ENCODE measurements at places on chromosomes 16 and 17. TPM values are rescaled to one million over a fixed set of nuclear protein-coding genes. Genes with fewer than 3 reads are reported as not detected.
A peak's percentile ranks its signal among the peaks of the same experiment; 100 is the strongest.

DNA sequence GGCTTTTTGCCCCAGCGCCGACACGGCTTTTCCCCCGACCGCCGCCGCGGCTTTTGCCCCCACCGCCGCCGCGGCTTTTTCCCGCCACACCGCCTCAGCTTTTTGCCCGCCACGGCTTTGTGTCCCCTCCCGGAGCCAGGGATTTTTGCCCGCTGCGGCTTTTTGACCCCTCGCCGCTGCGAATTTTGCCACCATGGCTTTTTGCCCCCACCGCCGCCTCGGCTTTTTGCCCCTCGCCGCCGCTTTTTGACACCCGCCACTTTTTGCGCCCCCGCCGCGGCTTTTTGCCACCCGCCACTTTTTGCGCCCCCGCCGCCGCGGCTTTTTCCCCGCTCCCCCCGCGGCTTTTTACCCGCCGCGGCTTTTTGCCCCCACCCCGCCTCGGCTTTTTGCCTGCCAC is 1342.5 kb downstream of the TP53TG3F start:
- DNase-seq = no peak

DNA sequence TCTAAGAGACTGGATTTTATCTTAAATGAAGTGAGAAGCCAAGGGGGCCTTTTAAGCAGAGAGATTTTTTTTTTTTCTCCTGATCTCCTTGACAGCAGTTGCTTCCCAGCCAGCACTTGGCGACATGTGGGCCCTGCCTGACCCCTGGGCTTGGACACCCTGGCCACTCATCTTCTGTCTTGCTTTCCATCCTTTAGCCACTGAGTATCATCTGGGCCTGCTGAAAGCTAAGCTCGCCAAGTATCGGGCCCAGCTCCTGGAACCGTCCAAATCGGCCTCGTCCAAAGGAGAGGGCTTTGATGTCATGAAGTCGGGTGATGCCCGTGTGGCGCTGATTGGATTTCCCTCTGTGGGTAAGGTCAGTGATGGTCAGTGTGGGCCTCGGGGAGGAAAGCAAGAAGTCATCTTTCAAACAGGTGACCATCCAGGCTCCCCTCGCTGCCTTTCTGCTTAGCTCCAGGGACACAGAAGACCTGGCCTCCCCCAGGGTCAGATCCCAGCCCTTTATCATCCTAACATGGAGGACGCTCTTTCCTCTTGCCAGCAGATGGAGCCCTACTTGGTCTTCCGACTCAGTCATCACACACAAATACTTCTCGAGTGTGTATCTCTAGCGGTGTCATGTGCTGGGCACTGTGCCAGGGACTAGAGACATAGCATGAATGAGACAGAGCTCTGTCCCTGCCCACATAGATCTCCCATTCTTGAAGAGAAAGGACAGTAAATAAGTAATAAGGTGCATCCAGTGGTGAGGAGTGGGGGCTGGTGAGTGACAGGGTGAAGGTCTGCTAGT is 6.1 kb downstream of the DRG2 start:
- no peak for DNase-seq

DNA sequence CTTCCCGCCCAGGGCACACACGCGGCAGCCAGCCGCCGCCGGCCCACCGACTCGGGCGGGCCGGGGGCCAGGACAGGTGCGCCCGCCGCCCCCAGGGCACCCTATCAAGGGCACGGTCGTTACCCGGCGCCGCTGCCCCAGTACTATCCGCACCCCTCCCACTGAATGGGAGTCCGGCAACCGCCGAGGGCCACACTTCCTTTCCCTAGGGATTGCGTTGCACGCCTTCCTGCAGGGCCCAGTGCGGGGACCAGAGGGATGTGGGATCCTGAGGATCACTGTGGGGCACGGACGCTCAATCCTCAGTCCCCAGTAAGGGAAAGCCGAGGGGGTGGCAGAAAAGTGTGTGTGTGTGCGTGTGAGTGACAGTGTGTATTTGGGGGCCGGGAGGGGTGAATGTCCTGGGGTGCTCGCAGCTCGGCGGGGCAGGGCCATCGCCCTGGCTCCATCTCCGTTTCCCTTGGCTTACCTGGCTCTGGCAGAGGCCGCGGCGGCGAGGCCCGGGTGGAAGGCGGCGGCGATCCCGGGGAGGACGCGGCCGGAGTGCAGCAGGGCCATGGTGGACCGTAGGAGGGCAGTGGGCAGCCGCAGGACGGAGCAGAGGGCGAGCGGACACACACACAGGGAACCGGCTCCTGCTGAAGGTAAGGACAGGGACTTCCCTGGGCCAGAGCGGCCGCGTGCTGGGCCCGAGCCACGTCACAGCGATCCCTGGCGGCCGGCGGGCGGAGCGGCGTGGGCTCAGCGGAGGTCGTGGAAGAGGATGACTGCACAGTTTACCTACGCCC is at the start of gene GOT2:
Gene GOT2 (minus strand): TSS at position 646 of the 788 bp plus-strand sequence. CDS start 88 bp downstream, at position 558.
- peak; percentile 64 for DNase-seq

DNA sequence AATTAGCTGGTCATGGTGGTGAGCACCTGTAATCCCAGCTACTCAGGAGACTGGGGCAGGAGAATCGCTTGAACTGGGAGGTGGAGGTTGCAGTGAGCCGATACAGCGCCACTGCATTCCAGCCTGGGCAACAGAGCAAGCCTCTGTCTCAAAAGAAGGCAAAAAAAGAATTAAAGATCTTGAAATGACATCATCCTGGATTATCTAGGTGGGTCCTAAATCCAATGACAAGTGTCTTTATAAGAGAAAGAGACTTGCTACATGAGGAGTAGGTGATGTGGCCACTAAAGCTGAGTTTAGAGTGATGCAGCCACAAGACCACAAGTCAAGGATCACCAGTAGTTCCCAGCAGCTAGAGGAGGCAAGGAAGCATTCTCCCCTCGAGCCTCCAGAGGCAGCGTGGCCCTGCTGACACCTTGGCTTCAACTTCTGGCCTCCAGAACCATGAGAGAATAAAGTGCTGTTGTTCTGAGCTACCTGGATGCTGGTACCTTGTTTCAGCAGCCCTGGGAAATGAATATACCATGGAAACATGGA is 15.8 kb downstream of the CIITA start:
- DNase-seq = no peak

The BRICD5 gene
- 4.6 TPM for polyA plus RNA-seq

The LRRC37A gene
- 2.9 TPM for polyA plus RNA-seq

DNA sequence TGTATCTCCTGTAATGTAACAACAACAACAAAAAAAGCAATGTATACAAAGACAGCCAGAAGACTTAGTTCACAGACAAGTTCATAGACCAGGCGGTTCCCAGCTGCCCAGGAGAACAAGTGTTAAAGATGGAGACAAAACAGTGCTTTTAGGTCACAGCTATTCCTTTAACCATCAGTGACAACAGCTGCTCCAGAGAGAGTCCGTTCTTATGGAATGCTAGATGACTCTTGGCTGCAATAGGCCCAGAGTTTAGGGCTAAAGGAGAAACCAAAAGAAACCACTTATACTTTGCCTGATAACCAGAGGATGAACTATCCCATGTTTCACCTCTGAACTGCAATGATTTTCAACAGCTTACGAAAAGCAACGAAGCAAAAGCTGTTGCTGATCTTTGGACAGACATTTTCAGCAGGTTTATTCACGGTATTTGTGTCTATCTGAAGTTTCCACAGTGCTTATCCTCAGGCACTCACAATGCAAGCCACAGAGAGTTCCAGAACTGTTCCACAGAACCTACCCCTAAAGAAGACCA is 6.0 kb downstream of the ZCCHC14 start:
- DNase-seq = no peak

DNA sequence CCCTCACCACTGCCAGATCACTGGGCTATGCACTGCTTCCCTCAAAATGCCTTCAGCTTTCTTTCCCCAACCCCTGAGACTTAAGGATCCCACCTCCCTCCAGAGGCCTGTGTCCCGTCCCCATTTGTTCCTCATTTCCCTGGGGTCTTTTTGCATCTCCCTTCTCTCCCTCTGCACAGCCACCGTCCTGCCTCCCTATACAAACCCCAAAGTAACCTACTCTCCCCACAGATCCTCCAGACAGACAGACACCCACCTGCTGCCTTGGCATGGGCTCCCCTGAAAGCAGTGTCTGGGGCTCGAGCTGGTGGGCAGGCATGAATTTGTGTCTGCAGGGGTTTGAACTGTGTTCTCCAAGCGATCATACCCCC is 69.4 kb upstream of the TNRC6C start:
- DNase-seq = no peak

DNA sequence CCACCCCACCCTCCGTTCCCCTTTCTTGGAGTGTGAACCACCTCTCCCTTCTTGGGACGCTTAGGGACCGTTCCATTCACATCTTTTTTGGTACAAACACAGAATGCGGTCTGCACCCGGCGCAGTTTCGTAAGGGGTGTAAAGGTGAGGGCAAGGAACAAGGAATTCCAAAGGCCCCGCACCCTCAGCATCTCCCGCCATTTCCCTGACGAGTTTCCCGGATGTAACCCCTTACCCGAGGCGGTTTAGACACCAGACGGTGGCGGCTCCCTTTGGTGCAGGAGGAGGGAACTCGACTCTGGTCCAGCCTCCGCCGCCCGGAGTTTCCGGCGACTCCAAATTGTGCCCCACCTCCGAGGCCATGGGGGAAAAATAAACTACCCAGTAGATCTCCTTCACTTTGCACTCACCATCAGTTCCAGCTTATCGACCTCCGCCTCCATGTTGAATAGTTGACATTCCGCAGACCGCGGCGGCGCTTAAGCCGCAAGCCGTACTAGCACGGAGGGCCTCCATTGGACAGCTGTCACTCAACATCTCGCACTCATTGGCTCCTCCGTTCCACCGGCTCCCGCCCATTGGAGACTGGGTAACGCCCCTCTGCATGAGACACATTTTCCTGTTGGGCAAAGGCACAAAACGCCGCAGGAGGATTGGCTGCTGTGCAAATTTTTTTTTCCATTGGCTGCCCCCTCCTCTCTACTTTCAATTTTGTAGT is at the start of gene SKA2:
Gene SKA2 (minus strand): TSS at position 466 of the 718 bp plus-strand sequence. CDS start 23 bp downstream, at position 443.
- DNase-seq = peak; percentile 99

The ITGAD gene
- not detected for polyA plus RNA-seq

DNA sequence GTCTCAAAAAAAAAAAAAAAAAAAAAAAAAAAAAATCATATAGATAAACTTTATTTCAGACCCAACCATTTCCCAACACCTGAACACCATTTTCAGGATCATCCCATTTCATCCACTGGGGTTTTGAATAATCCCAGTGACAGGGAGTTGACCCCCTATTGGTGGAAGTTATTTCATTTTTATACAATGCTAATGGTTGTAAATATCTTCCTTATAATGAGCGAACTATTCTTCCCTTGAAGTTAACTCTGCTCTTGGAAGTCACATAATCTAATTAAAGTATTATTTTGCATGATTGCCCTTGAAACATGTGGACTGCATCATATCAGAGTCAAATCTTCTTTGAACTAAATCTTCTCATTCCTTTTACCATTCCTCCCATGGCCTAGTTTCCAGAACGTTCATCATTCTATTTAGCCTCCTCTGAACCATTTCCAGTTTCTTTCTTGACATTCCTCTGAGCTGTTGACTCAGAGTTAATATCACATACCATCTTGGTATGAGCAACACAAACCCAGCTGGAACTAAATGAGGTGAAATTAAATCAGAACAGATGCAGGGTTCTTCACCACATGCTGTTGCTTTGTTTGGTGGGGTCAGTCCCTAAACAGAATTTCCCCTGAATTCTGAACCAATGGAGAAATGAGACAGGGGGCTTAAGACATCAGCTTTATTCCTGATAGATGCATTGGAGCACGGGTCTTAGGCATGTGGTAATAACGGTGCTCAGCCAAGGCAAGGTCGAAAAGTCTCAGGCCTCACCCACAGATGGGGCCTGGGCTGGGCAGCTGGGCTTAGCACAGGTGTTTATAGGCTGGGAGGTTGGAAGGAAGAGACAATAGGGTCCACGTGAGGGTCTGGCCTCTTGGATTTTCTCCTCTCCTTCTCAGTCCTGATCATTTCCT is 8.9 kb downstream of the HSD17B2 start:
- peak; percentile 31 for DNase-seq

The KRT40 gene
- polyA plus RNA-seq = 0.07 TPM
